ENCODE measurements at places on chromosomes 7 and 10.

DNA sequence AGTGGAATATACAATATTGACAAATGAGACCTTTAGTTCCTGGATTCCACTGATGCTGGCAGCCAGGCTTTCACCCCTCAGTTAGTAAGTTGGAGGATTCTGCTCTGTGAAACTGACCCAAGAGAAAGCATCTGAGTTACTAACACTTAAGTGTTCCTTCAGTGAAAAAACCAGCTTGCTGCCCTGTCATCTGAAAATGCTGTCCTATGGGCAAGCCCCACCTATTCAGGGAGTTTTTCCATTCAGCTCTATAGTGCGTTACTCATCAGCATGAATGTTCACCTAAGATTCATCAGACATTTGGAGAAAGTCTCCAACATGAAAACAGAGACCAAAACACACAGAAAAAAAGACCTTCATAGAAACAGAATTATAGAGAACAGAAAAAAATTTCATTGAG, 37.9 kb downstream of the PRPF18 start:
- no peak for DNase-seq

- no peak for DNase-seq
Observed at GRCh38 chr10:94630017-94630688, 53.4 kb upstream of the CYP2C18 start.

GRCh38 chr10:3625959-3626751, 158.9 kb downstream of the KLF6 start:
- DNase-seq = no peak

DNA sequence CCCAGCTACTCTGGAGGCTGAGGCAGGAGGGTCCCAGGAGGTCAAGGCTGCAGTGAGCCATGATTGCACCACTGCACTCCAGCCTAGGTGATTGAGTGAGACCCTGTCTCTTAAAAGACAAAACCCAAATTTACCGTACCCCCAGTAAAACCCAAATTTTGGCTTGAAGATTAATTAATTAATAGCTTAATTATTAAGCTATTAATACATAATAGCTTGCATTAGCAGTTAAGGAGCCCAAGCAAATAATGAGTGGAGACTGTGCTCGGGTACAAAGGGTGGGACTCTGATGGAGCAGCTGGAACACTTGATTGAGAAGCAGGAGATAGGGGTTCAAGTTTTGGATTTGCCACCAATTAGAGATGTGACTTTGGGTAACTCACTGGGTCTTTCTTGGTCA, 28.9 kb downstream of the NRF1 start:
- no peak for DNase-seq

DNA sequence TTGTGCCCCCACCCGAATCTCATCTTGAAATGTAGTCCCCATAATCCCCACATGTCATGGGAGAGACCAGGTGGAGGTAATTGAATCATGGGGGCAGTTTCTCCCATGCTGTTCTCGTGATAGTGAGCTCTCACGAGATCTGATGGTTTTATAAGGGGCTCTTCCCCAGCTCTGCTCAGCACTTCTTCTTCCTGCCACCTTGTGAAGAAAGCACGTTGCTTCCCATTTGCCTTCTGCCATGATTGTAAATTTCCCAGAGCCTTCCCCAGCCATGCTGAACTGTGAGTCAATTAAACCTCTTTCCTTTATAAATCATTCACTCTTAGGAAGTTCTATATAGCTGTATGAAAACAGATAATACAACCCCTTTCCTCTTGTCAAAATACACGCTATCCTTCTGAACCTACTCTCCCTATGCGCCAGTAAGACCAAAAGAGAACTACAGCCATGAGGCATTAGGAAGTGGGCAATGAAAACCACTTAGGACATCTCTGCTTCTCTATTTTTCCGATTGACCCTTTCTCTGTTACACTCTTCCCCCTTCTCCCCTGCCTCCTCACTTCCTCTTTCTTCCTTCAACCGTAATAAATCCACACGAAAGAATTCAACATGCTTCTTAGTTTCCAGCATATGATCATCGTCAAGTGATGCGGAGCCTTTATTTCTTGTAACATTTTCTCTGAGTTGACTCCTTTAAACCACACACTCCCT, 101.2 kb upstream of the WDR11 start:
- no peak for DNase-seq

Measured in stimulated activated CD8-positive, alpha-beta memory T cell treated with anti-CD3 and anti-CD28 coated beads, Interleukin-12 subunit alpha, Interleukin-12 subunit beta, amount 100 ng/mL, for 4 hours (primary cell).